PC-3 (cell line): ENCODE measurements at places on chromosomes 1 and 21.
A peak's percentile ranks its signal among the peaks of the same experiment; 100 is the strongest.

GRCh38 chr1:198465201-198466144 lies 75.0 kb downstream of the ATP6V1G3 start:
- H3K27me3 ChIP-seq, result no peaks in the 10 kb centered on the region
- H3K36me3 ChIP-seq, result no peaks in the 10 kb centered on the region
- peak overlapping the region; percentile 17; the same call in 1 of the 2 replicates for H3K27ac ChIP-seq
- DNase-seq, result peak; percentile 74

GRCh38 chr1:113247782-113248181 lies 142.5 kb upstream of the MAGI3 start:
- H3K27ac ChIP-seq, result no peak overlapping the region
- H3K4me1 ChIP-seq, result no peaks in the 10 kb centered on the region
- no peak overlapping the region for H3K4me3 ChIP-seq
- no peaks in the 10 kb centered on the region for H3K36me3 ChIP-seq

DNA sequence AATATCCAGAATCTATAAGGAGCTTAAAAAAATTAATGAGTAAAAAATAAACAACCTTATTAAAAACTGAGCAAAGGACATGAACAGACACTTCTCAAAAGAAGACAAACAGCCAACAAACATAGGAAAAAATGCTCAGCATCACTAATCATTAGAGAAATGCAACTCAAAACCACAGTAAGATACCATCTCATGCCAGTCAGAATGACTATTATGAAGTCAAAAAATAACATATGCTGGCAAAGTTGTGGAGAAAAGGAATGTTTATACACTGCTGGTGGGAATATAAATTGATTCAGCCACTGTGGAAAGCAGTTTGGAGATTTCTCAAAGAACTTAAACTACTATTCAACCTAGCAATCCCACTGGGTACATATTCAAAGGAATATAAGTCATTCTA lies 25.3 kb downstream of the PIGK start:
- peaks cover 7% of the 10 kb centered on the region; the same call in 1 of the 2 replicates for H3K36me3 ChIP-seq
- DNase-seq, result no peak
- H3K4me1 ChIP-seq, result peaks cover 6% of the 10 kb centered on the region; the same call in 1 of the 2 replicates
- no peak overlapping the region for H3K27ac ChIP-seq

DNA sequence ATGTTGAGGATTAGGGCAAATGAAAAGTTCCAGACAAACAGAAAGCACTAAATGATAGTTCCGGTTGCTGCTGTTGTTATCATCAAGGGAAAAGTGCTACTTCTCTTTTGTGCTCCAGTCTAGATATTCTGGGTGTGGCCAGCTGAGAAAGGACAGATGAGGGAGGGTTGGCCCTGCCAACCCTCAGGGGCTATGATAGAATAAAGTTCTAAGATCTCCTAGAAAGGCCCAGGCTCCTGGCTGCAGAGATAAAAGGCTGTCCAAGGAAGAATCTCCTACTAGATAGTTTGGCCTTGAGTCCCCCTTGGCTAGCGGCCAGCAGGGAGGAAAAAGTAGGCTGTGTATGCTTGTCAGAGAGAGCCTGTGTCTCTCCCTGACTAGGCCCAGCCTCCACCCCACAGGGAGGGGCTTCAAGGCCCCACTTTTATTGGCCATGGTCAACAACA lies 31.5 kb downstream of the RIMS3 start:
- no peaks in the 10 kb centered on the region for H3K36me3 ChIP-seq
- H3K27me3 ChIP-seq, result no peaks in the 10 kb centered on the region
- H3K4me3 ChIP-seq, result no peak overlapping the region
- 0 out of 2 replicates have a peak, but pooled peaks cover 2% of the 10 kb centered on the region for H3K4me1 ChIP-seq
- no peak overlapping the region for H3K27ac ChIP-seq

GRCh38 chr1:93571623-93572310 lies 109.9 kb downstream of the BCAR3 start:
- H3K4me3 ChIP-seq, result no peak overlapping the region
- H3K36me3 ChIP-seq, result peaks cover 86% of the 10 kb centered on the region
- no peaks in the 10 kb centered on the region for H3K4me1 ChIP-seq
- H3K27me3 ChIP-seq, result no peaks in the 10 kb centered on the region
- no peak for DNase-seq
- H3K27ac ChIP-seq, result no peak overlapping the region

GRCh38 chr1:47940779-47941178 lies 56.4 kb downstream of the TRABD2B start:
- peaks cover 26% of the 10 kb centered on the region for H3K4me1 ChIP-seq
- no peaks in the 10 kb centered on the region for H3K27me3 ChIP-seq
- no peak overlapping the region for H3K27ac ChIP-seq
- H3K36me3 ChIP-seq, result no peaks in the 10 kb centered on the region
- H3K4me3 ChIP-seq, result no peak overlapping the region
- DNase-seq, result no peak

DNA sequence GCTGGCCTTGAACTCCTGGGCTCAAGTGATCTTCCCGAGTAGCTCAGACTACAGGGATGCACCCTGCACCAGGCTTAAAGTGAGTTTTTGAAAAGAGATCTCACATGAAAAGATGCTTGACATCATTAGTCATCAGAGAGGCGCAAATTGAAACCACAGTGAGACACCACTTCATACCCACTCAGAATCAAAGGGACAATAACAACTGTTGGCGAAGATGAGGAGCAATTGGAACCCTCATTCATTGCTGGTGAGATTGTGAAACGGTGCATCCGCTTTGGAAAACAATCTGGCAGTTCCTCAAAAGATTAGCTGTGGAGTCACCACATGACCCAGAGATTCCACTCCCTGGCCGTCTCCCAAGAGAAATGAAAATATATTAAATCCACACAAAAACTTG lies 122.3 kb downstream of the PGBD5 start:
- peak; percentile 28 for DNase-seq
- peaks cover 19% of the 10 kb centered on the region for H3K4me1 ChIP-seq
- H3K27ac ChIP-seq, result no peak overlapping the region
- no peak overlapping the region for H3K4me3 ChIP-seq
- no peaks in the 10 kb centered on the region for H3K36me3 ChIP-seq

DNA sequence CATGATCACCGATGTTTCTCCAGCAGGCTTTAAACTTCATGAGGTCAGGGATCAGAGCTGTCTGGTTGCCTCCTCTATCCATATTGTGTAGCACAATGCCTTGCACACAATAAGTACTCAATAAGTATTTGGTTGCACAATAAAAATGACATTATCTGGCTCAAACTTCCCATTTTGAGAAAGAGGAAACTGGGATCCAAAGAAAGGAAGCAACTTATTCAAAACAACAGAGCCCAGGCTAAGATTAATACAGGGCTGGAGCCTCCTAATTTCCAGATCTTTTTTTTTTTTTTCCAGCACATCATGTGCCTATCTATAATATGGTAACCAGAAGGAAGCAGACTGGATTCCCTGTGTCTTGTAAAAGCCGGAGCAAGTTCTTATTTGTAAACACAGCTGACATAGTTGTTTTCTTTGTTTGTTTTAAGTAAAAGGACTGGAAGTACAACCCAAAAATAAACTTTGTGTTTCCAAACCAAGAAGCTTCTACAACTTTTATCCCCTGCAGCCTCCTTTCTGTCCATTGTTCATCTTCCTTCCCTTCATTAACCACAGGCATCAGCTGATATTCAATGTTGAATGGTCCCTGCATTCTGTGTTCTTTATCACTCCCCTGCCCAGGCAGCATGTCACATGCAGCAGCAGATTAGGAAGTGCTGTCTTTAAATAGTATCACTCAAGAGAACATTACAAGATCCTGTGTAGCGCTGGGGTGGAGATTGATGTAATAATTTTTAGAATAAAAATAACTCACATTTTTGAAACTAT lies 71.2 kb upstream of the HOOK1 start:
- no peak for DNase-seq
- H3K27me3 ChIP-seq, result no peaks in the 10 kb centered on the region
- H3K4me3 ChIP-seq, result no peak overlapping the region

DNA sequence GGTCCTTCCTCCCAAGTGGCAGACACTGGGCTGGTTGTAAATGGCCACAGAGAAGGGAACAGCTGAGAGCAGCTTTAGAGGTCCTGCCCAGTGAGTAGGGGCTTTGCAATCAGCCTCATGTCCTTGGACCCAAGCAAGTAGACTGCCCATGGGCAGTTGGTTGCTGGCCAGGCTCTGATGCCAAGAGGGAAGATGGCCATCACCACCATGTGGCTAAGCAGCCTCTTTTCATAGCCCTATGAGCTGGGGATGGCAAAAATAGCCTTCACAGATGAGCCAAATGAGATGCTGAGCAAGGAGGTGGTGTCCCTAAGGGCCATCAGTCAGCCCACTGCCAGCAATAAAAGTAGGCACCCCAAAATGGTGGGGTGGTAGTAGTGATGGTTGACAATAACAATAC lies 3.2 kb downstream of the DISP3 start:
- peaks cover 6% of the 10 kb centered on the region; the same call in 1 of the 2 replicates for H3K4me1 ChIP-seq
- H3K27me3 ChIP-seq, result peaks cover 62% of the 10 kb centered on the region
- no peak overlapping the region for H3K27ac ChIP-seq
- DNase-seq, result no peak
- no peaks in the 10 kb centered on the region for H3K36me3 ChIP-seq
- H3K4me3 ChIP-seq, result no peak overlapping the region

DNA sequence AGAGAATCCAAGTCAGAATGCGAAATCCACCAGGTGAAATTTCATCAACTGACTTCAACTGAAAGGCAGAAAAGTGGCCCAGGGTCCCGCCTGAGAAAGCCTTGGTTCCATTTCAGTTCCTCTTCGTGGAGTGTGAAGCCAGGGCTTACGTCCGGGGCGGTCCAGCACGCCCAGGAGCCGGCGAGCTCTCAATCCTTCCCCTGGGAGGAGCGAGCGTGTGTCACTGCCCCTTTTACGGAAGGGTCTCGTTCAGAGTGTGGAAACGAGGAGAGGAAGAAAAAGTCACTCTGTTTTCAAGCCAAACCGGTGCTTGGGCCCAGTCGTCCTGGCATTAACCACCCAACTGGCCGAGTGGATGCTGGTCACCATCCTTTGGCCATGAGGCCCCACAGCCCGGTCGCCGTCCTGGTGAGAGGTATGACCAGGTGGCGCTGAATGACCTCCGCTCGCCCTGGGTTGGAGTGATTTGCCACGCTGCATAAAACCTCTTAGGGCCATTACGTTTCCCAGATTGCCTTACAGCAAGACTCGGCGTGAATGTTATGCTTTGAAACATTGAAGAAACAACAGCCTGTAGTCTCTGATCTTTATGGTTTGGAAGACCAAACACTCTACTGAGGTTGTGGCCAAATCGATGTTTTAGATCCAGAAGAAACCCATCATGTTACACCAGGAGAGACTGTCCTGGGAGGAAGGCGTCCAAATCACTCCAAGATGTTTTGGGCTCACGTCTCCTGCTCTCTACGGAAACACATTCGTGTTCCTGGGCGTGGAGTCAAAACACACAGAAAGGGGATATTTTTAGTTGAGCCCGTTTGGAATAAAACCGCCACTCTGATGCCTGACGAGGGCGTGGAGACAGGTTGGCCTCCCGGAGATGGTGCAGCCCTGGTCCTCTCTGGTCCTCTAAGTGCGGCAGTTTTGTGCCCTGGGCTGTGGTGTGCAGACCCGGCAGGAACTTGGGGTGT lies 93.6 kb upstream of the ACTRT2 start:
- DNase-seq, result no peak
- no peaks in the 10 kb centered on the region for H3K36me3 ChIP-seq
- H3K4me3 ChIP-seq, result no peak overlapping the region
- H3K27me3 ChIP-seq, result peaks cover 100% of the 10 kb centered on the region

DNA sequence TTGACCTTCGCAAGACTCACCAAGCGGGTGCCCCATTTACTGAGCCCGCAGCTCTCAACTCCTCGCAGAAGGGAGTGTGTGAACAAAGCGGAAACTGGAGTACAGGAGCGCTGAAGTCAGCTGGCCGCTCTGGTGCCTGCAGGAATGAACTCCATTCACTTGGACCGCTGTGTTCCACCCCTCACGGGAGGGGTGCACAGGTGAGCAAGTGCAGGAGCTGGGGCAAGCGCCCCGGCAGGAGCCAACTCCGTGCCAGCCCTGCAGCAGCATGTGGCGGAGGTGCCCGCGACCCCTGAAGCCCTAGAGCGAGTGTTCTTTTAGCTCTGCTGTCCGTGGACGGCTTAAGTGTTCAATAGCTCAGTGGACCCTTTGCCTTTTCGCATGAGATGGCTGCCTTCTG lies 471.6 kb upstream of the ADGRL4 start:
- H3K36me3 ChIP-seq, result no peaks in the 10 kb centered on the region
- no peaks in the 10 kb centered on the region for H3K27me3 ChIP-seq
- no peak overlapping the region for H3K27ac ChIP-seq
- H3K4me1 ChIP-seq, result no peaks in the 10 kb centered on the region
- H3K4me3 ChIP-seq, result no peak overlapping the region
- DNase-seq, result no peak

GRCh38 chr1:100299521-100300222 lies 33.7 kb downstream of the RTCA start:
- H3K27me3 ChIP-seq, result no peaks in the 10 kb centered on the region
- H3K36me3 ChIP-seq, result no peaks in the 10 kb centered on the region
- no peak overlapping the region for H3K27ac ChIP-seq
- no peak for DNase-seq
- no peak overlapping the region for H3K4me3 ChIP-seq

DNA sequence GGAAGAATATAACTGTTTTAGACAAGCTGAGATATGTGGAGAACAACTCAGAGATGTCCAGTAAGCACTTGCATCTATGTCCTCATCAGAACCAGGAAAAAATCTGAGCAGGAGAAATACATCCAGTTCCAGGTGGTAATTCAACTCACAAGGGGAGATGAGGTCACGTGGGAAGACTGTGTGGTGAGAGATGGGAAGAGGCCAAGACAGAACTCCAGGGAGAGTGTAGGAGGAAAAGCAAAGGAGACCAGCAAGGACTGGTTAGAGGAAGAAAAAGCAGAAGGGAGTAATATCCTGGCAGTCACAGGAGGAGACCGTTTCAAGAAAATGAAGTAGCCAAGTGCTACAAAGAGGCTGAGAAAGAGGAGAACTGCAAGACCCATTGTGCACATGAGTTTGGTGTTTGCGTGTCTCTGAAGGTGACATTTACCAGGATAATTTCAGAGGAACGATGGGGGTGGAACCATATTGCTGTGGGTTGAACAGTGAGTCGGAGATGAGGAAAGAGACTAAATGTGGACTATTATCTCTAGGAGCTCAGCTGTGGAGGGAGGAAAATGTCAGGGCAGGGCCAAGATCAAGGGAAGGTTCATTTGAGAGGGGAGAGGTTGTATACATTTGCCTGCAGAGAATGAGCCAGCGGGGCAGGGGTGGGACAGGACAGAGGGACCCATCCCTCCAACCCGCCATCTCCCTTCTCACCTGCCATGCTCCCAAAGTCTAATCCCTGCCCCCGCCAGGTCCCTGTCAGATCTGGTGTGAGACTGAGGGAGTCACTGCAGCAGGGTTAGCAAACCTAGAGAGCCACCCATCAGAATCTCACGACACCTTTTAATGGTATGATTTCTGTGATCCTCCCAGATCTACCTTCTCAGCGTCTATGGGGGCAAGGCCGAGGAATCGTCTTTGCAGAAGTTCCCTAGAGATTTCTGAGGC lies 24.9 kb downstream of the SUSD4 start:
- no peaks in the 10 kb centered on the region for H3K36me3 ChIP-seq
- no peak for DNase-seq
- peaks cover 72% of the 10 kb centered on the region for H3K27me3 ChIP-seq
- H3K4me3 ChIP-seq, result no peak overlapping the region

GRCh38 chr1:66326867-66327266 lies 207.1 kb upstream of the SGIP1 start:
- no peak overlapping the region for H3K4me3 ChIP-seq
- H3K27me3 ChIP-seq, result no peaks in the 10 kb centered on the region
- no peak for DNase-seq
- H3K36me3 ChIP-seq, result no peaks in the 10 kb centered on the region
